ENCODE measurements at places on chromosomes 7 and 10. TPM values are rescaled to one million over a fixed set of nuclear protein-coding genes. Genes with fewer than 3 reads are reported as not detected.
A peak's percentile ranks its signal among the peaks of the same experiment; 100 is the strongest.

DNA sequence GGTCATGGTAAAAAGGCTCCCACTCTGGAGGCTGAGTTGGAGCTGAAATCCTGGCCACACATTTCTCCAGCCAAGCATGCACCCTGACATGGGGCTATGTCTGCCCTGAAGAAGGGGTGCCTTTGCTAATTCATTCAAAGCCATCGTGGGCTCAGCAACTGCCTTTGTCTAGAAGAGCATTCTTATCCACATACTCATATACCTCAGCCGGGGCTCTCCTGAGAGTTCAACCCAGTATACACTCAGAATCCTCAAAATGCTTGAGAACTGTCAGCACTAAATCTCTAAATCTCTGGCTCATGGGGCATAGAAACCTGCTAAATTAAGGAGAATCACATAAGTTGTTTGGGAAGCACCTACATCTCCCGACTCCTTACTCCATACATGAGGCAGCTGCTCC is 89.3 kb downstream of the MRPL32 start:
- DNase-seq, result no peak

DNA sequence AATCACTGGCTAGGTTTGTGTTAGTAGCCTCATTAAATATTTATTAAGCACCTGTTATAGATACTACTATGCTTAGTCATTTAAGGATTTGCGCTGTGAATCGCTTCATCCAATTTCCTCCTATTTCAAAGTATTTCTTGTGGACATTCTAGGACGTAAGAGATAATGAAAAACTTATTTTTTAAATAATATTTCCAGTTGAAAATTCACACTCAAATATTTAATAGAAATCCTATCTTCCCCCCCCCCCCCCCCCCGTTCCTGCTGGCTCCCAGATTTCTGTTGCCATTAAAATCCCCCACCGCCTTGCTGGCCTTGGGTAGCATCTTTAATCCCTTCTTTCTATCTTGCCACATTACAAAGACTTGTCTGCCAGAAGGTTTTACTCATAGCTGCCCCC is 6.0 kb downstream of the INSYN2A start:
- no peak for DNase-seq

DNA sequence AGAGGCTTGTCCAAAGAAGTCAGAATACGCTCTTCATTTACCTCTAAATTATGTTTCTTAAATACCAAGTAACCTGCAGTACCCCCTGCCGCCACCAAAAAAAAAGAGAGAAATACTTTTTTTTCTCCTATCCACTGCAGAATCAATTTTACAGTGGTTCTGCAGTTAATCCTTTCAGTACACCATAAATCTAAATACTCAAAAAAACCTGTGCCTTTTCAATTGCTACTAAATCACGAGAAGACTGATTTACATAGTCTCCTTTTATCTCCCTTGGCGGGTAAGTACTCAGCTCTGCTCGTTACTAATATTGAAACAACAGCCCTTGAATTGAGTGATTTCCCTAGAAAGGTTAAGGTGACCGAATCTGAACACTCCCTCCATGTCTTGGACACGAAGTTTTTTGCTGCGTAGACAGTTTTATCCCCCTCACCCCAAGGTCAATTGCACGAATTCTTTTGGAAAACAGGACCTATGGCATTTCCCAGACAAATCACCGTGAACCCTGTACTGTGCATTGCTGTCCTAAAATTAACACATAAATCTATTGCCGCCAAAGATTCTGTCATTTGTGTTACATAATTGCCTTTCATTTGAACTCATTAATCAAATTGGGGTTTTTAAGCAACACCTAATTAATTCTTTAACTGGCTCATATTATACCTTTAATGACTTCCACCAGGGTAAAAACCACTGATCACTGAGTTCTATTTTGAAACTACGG is 512 bp upstream of the VIM start:
- DNase-seq, result peak; percentile 26

DNA sequence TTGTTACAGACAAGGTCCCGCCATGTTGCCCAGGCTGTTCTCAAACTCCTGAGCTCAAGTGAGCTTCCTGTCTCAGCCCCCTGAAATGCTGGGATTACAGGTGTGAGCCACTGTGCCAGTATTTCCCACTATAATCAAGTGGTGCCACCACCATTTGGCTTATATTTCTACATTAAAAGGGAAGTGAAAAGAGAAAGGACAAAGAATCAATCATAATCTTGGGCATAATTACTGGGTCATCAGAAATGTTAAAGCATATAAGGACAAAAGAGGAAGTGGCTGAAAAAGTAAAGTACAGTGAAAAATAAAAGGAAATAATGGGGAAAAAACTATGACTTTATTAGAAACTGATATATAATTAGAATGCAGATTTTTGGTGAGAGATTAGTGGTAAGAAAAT is 25.7 kb upstream of the ENTPD1 start:
- no peak for DNase-seq

DNA sequence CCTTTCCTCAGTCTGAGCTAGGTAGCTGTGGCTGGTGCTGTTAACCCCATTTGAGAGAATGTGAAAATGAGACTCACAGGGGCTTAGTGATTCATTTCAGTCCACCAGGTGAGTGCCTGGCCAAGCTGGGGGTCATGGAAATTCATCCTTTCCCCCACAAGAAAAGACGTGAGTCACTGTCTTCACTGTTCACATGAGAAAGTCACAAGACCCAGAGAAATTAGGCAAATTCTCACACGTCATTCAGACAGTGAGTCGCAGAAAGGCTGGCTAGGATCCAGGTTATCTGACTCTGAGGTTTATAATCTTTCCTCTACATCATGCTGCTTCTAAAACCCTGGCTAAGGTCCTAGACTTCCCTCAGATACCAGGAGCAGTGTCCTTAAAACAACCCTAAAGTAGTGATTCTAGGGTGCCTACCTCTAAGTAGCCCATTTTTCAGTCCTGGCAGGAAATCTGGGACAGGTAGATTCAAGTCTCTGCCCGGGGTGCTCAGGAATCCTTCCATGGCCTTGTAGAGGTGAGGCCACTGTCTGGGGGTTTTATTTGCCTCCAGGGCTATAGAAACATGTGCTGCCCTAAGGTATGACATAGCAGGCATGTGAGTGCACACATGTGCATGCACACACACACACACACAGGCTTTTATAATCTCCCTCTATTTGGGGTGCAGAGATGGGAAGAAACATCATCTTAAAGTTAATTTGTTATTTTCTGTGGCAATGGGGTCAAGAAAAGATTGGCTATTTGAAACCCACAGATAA is 427.9 kb upstream of the CELF2 start:
- DNase-seq, result no peak

DNA sequence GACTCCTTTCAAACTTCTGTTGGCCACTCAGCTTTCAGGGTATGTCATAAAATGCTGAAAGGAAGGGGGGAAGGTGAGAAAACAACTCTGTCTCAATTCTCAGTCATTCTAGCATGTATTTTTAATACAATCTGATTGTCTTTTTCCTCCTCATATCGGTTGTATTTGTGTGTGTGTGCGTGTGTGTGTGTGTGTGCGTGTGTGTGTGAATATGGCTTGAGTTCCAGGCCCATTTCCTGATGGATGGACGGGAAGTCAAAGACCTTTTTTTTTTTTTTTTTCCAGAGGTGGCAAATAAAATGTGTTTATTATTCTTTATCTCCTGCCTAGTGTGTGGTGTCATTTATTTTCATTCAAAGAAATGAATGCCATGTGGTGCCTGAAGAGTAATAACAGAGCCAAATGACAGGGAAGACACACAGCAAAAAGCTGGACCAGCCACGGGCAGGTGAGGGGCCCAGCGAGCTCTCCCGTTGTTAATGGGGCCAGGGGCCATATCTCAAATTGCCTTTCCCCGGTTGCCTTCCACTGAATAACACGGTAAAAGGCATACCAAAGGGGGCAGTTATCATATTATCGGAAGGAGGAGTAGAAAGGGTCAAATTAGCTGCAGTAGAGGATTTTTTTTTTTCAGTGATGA is 3.1 kb upstream of the PLXNA4 start:
- DNase-seq, result no peak

- no peak for DNase-seq
Measured at GRCh38 chr10:14328881-14329672, 1.6 kb downstream of the FRMD4A start.

- no peak for DNase-seq
Measured at GRCh38 chr10:33716501-33717267, 382.2 kb upstream of the NRP1 start.

- no peak for DNase-seq
Measured at GRCh38 chr10:65090991-65091390, 1569.8 kb downstream of the REEP3 start.

DNA sequence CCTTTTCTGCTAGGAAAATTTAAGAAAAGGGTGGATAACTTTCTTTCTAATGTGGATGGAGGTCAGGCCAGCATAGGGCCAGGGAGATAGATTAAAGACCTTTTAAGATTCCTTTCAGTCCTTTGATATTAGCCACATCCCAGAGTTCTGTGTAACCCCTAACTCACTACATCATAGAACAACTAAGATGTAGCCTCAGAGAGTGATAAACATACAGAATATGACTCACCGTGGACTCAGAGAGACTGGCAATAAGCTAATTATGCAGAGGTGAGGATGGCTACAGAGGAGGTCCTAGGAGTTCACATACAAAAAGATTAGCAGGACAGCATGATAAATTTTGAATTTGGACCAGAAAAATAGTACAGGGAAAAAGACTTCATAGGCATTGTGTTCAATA is 141.0 kb downstream of the AOAH start:
- DNase-seq, result no peak

- DNase-seq, result no peak
Measured at GRCh38 chr10:50395271-50395670, 144.0 kb upstream of the ASAH2 start.

GRCh38 chr7:106088014-106088413 is 24.1 kb downstream of the SYPL1 start:
- no peak for DNase-seq

DNA sequence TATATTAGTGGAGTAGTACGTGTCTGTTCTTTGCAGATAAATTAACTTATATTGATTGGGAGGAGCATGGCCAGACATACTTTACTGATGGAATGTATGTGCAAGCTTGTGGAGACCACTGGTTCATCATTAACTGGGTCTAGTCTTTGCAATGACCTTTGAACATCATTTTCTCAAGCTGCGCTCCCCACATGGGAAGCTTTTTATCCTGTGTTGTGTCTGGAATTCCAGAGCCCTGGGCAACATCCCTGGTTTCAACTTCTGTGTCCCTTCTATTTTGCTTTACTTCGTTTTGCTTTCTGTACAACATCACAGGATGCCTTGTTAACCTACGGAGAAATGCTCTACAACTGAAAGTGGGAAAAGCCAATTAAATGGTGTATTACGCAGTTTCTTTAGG is 38.3 kb downstream of the MACROH2A2 start:
- no peak for DNase-seq

DNA sequence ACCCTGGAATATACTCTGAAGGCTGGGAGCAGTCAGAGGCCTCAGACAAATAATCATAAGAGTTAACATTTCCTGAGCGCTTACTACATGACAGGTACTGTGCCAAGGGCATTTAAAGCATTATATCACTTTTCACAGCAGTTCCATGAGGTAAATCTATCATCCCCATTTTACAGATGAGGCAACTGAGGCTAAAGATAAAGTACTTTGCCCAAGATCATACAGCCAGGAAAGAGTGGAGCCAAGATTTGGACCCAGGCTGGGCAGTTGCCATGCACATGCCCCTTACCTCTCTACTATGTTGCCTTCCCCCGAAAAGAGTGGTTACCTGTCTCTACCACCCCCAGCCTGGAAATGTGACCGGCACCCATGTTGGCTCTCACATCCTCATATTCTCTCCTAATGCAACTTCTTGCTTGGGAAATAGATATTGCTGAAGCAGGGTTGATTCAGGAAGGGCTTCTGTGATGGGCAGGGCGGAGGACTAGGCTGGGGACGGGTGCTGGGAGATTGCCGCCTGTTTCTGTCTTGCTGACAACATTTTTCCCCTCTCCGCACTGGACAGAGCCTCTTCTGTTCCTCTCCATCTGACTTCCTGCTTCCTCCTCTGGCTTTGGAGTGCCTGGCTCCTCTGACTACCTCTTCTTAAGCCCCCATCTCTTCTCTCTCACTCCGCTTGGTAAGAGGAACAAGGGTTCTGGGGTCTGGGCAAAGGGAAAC is 13.8 kb downstream of the SMO start:
- DNase-seq, result no peak

DNA sequence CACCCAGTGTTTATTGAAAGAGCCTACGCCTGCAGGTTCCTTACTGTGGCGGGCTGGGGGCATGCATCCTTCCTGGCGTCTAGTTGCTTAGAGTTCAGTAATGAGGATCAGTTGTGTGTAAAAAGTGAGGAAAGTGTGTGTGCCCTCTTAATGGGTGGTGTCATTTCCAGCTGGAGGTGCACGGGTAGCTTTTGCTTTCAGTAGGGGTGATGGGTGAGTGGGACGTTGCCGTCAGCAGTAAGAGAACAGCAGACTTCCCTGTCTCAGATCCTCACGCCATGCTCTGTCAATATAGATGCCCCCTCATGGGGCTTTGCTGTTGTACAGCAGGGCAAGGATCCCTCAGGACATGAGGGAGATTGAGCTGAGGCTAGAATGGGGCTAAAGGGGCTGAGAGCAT is 352.6 kb upstream of the GALNT17 start:
- no peak for DNase-seq

- DNase-seq, result no peak
Measured at GRCh38 chr10:125134483-125134848, 25.9 kb downstream of the CTBP2 start.

- DNase-seq, result no peak
Measured at GRCh38 chr7:102185796-102186195, 100.9 kb upstream of the SH2B2 start.

DNA sequence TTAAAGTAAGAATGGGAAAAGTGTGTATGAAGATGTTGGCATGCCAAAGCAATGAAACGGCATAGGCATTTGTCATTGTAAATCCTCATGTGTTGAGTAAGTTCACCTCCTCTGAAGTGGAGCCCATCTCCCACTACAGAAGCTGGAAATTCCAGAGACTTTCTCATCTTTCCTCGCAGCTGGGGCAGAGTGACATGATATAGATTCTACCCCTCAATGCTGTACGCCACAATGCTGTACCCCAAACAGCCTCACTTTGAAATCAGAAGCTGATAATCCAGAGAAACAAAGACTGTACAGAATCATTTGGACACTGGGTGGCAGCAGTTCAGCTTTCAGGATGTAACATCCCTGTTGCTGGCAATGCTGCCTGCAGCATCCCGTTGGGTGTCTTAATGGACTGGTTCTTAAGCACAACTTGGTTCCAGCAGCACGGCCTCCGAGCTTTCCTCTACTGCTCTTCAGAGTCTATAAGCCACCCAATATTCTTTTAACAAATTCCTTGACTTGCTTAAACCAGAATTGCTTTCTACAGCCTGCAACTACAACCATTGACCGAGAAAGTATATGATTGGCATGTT is 18.8 kb downstream of the ZC3HAV1L start:
- peak; percentile 47 for DNase-seq

LRGUK gene
- 0.11 TPM for total RNA-seq

PIP gene
- total RNA-seq, result not detected

NME8 gene
- total RNA-seq, result not detected

TMEM236 gene
- total RNA-seq, result not detected

KCNIP2 gene
- 3.2 TPM for total RNA-seq

NRF1 gene
- total RNA-seq, result 25.4 TPM

CDCA7L gene
- 81.5 TPM for total RNA-seq

MMP21 gene
- total RNA-seq, result 0.11 TPM

WNT8B gene
- 0.14 TPM for total RNA-seq

HABP2 gene
- not detected for total RNA-seq

ADD3 gene
- 37.8 TPM for total RNA-seq

PKD2L1 gene
- total RNA-seq, result not detected
